ENCODE measurements at places on chromosomes 2 and 18.

- DNase-seq, result no peak
Observed at GRCh38 chr2:157046396-157046795, 211.1 kb upstream of the GALNT5 start.

GRCh38 chr2:217270485-217271121, 410.7 kb upstream of the TNP1 start:
- no peak for DNase-seq

DNA sequence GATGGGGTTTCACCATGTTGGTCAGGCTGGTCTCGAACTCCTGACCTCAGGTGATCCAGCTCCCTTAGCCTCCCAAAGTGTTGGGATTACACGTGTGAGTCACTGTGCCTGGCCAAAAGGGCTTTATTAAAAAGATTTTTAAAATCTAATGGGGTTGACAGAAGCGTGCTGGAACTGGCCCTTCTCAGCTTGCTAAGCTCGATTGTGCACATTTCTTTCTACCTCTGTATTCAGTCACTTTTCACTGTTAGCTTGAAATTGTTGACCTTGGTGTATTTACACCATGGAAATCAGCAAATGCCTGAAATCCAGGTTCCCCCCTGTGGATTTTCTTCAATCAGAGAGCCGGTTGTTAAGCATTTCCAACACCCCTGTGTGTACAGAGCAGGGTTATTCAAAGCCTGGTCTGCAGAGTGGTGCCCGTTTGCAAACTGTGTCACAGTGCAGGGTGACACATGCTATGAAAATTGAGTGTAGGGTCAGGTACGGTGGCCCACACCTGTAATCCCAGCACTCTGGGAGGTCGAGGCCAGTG, 140.2 kb downstream of the TGIF1 start:
- no peak for DNase-seq

- no peak for DNase-seq
Observed at GRCh38 chr2:227759411-227760118, 13.9 kb downstream of the SCYGR8 start.

DNA sequence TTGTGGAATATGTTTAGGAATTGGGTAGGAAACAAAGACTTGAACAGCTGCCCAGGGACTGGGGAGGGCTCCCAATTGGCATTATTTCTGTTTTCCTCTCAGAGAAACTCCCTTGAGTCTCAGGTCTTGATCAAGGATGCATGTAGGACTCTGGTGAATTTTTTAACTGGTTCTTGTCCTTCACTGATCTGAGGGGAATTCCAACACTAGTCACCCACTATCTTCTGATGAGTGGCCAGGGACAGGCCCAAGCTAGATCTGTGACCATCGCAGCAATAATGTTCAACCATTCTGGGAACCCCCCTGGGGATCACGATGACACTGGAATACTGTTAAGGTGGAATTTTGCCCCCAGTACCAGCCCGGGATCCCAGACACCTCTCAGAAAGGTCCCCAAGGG, 132.0 kb downstream of the SH3BP4 start:
- no peak for DNase-seq
